ENCODE measurements at places on chromosomes 4 and X.

GRCh38 chrX:72097098-72097497 lies 34.6 kb downstream of the RTL5 start:
- DNase-seq: no peak

DNA sequence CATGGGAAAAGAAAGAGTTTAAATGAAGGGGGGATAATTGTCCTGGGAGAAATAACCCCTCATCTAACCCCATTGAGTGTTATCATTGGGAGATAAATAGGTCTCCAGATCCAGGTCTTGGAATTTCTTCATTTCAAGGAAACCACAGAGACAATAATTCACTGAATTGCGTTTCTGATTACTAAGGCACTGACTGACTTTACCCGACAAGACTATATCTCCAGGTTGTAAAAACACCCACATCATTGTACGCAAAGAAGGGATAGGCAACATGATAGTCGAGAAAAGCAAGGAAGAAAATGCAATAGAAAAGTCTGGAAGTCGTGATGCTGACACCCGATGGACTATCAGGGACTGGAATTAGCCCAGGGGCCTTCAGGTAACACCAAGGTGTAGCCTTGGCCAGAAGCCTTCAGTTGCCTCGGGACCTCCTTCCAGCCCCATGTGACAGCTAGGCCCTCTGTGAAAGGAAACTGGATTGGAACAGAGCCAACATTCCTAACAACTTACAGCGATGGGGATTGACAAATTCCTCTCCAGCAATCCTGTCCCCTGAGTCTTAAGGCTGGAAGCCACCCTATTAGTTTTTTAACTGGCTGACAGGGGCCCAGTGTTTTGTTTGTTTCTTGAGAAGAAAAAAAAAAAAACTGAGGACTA lies 46.5 kb upstream of the RAB9B start:
- no peak for DNase-seq

- DNase-seq: no peak
Observed at GRCh38 chrX:105302246-105302645, 81.8 kb upstream of the TEX13A start.

DNA sequence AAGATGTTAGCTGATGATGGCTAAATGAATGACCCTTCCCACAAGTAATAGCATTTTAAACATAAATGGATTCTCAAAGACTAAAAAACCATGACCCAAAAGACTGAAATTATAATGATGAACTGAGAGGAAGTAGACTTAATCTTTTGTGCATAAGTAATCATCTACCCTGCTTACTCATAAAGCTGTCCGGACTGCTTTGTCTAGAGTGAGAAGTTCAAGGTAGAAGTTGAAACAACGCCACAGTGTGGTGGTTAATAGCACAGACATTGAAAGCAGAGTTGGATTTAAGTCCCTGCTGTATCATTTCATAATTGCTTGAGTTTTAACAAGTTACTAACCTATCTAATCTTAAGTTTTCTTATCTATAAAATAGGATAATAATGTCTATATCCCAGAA lies 346.6 kb downstream of the CENPC start:
- no peak for DNase-seq

- no peak for DNase-seq
Observed at GRCh38 chr4:102247041-102247440, 98.2 kb downstream of the SLC39A8 start.

- no peak for DNase-seq
Observed at GRCh38 chrX:153179131-153179530, at the start of gene MAGEA1. MAGEA1 (plus strand) TSS chrX:153179284; CDS start chrX:153182390, 3,106 bp downstream.

DNA sequence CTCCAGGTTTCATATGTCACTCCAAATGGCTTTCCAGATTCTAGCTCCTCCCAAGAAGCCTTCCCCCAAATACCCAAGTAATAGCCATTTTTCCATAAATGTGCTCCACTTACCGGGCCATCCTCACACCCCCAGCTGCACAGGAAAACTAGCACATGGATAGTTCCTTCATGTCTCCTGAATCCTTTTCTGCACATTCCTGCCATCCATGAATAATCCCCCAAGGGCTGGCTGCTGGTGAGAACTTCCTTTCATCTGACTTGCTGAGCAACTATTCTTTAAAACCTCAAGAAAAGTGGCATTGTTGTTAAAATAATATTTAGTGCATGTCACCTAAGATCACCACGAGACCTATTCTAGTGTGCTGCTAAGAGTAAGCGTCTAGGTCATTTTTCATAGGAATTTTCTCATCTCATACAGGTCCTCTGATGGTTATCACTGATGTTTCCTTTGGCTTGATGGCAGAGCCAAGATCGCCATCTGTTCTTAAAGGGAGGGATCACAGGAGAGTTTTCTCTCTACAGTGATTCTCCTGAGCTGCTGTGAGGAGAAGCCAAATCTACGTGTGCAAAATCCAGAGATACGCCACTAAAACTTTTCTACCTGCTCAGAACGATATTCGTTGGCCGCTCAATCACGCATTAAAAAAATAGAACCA lies 71.3 kb downstream of the MAP3K15 start:
- no peak for DNase-seq

- DNase-seq: no peak
Observed at GRCh38 chrX:41670112-41670511, 18.7 kb upstream of the GPR34 start.

DNA sequence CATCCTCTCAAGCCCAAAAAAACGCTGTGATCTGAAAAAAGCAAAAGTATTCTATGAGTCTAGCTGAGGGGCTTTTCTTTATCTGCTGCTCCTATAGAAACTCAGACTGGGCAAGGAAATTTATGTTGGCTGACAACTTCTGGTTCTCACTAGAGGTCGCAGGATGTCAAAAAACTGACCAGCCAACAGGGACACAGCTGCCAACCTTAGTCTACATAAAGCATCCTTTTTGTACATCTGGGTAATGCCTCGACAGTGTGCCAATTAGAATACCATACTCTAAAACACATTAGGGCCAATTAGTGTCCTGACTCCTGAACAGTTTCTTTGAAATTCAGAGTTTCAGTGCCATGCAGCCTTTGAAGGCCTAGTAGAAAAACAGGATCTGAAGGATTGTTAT lies 8.8 kb upstream of the TLL1 start:
- DNase-seq: no peak

GRCh38 chrX:49725923-49726904 lies 30.4 kb upstream of the PAGE1 start:
- no peak for DNase-seq

DNA sequence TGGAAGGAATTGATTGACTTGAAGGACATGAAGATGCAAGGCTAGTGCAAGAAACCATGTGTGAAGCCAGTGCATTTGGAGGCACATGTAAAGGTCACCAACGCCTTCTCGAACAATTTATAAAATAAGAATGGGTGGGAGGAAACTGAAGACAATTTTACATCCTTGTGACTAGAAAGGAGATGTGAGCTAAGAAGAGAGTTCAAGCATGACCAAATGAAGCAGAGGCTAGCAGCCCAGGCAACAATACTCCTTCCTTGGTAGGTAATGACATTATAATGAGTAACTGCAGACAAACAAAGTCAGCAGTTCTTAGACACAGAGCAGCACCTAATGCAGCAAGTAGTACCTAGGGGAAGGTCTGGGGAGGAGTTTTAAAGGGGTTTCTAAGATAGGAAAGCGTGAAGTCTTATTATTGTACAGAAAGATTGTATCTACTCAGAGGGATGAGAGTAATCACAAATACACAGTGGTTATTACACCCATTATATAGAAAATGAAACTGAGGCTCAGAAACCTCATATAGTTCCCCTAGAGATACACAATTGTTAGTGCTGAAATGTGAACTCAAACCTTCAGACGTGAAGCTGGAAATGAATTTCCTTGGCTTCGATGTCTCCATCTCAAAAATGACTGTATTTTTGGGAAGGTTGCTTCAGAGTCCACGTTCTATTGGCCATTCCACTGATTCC lies 56.1 kb downstream of the ATXN3L start:
- DNase-seq: no peak

- DNase-seq: peak; percentile 63
Observed at GRCh38 chr4:81747242-81747930, 275.7 kb upstream of the RASGEF1B start.

DNA sequence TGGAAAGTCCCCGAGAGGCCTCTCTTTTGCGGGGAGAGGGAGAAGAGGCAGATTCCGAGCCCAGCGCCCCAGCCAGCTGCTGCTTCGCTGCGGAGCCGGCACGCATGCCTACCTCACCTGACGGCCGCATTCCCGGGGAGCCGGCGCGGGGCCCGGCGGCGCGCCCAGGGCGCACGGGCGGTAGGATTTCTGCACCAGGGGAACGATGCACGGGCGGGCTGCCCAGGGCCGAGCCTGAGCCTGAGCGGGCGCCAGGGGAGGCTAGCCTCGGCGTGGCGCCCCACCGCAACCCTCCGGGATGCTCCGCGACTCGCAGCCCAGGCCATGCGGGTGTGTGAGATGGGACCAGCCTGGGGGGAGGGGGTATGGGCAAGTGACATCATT lies 81.3 kb upstream of the SCML1 start:
- DNase-seq: no peak

DNA sequence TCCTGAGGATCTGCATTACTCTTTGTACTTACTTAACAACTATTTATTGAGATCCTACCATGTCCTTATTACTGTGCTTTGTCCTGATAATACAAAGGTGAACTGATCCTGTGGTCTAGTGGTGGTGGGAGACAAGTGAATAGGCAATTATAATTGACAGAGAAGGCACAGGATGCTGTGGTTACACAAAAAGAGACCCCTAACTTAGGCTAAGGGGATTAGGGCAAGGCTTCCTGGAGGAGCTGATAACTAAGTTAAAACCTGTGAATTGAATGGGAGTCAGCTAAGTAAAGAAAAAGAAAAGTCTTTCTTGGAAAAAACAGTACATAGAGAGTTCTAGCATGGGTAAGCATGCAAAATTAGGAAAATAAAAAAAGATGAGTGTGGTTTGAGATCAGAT lies 164.4 kb downstream of the LARP7 start:
- no peak for DNase-seq

All from NCI-H2029 (cell line).